ENCODE measurements at places on chromosomes 13 and 19.
A peak's percentile ranks its signal among the peaks of the same experiment; 100 is the strongest.

DNA sequence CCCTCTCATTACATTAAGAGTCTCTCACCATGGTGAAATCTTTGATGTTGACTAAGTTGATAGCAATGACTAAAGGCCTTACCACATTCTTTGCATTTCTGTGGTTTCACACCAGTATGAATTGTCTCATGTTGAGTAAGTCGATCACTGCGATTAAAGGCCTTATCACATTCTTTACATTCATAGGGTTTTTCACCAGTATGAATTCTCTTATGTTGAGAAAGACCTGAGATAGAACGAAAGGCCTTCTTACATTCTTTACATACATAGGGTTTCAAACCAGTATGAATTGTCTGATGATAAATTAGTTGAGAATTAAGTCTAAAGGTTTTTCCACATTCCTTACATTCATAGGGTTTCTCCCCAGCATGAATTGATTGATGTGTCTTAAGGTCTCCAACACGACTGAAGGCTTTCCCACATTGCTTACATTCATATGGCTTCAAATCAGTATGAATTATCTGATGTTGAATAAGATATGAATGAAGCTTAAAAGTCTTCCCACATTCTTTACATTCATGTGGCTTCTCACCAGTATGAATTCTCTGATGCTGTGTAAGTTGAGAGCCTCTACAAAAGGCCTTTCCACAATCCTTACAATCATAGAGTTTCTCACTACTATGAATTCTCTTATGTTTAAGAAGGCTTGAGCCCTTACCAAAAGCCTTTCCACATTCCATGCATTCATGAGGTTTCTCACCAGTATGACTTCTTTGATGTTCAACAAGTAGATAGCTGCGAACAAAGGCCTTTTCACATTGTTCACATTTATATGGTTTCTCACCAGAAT lies 45.6 kb downstream of the ZNF283 start:
- DNase-seq = no peak

GRCh38 chr13:67071918-67072598 lies 158.1 kb downstream of the PCDH9 start:
- no peak for DNase-seq

DNA sequence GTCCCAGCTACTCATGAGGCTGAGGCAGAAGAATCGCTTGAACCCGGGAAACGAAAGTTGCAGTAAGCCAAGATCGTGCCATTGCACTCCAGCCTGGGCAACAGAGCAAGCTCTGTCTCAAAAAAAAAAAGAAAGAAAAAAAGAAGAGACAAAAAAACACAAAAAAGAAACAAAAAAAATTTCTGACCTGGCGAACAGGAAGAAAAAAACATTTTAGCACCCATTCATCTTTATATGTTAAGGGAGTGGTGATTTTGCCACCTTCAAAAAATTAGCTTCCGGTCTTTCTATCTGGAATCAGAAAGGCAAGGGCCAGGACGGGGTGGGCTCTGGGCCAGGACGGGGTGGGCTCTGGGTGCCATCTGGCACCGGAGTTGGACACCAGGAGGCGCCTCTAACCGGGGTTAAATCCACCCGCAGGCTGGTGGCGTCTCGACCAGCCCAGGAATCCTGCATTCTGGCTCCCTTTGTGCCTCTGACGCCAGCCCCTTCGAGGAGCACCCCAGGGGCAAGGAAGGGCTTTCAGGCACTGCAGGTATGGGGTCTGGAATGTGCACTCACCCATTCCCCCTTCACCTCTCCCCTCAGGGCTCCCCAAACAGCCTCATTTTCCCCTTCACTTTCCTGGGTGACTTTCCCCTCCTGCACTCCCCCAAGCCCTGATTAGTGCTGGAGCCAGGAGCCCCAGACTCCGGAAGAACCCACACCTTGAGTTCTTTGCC lies 10.4 kb upstream of the ZSWIM4 start:
- DNase-seq = peak; percentile 72

GRCh38 chr13:46855166-46855565 lies 41.7 kb downstream of the HTR2A start:
- no peak for DNase-seq

- DNase-seq = no peak
Observed at GRCh38 chr13:40653527-40654318, 12.7 kb downstream of the FOXO1 start.

GRCh38 chr19:45884682-45885555 lies 1.0 kb downstream of the IRF2BP1 start:
- peak; percentile 24 for DNase-seq

DNA sequence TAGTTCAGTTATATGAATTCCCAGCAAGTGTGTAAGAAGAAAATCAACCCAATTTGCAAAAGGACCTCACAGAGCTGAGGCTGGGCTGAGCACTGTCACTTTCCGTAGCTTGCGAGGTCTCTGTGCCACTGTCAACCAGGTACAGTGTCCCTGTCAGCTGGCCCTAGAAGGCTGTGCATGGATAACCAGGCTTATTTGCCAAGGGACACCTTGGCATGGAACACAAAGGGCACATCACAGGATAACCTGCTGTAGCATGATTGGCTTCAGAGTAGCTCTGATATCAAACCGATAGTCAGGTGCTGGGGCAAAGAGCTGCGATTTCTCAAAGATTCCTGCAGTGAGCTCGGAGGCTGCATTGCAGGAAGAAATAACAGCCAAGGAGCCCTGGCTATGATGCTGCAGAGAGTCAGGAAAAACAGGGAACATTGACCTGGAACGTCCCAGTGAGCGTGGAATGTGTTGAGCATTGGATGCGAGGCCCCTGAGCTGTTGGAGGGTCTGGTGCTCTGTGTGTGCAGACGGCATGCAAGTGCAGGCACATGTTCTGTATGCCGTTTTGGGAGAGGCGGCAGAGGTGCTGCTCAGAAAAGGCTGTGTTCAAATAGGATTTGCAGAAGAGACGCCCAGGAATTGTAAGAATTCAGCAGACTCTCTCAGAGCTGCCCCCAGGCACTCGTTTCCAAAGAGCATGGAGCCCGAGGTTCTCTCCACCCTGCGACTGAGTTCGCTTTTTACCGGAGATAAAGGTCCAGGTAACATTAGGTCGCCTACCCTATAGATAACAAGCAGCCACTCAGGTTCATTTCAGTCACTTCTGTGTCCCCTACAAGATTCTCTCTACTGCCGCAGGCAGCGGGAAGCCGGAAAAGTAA lies 213.5 kb upstream of the IRS2 start:
- no peak for DNase-seq

DNA sequence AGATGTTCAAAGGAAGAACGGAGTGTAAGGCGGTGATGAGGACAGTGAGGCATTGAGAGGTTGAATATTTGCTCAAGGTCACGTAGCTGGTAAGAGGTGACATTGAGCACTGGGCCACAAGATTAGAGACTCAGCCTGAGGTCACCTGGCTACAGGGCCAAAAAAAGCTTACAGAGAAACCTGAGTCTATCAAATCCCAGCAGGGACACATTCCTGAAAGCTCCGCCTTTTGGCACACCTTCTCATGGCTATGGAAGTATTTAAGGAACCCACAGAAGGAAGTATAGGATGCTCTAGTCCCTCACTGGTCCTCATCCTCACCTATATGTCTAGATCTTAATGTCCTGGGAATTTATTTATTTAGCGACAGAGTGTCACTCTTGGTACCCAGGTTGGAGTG lies 17.4 kb downstream of the ZNF586 start:
- no peak for DNase-seq

DNA sequence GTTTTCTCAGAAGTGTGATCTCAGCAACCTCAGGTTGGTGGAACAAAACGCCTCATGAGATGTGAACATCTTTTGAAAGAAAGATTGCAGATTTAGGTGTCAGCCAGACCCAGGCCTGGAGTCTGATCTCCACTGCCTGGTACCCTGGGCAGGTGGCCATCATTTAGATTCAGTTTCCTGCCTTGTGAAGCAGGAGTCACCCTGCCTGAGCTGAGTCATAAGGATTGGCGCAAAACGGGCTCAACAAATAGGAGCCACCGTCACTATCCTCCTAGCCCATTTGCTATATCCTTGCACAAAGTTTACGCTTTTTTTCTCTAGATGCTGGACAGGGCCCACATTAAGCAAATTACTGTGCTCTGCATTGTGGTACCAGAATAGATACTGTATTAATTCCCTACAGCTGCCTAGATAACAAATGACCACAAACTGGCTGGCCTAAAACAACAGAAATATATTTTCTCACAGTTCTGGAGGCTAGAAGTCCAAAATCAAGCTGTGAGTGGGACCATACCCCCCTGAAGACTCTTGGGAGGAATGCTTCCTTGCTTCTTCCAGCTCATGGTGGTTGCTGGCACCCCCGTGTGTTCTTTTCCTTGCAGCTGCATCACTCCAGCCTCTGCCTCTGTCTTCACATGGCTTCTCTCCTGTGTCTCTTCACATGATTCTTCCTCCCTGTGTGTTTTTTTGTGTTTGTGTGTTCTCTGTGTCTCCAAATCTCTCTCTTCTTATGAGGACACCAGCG lies 38.2 kb downstream of the TNFSF11 start:
- DNase-seq = no peak

- DNase-seq = no peak
Observed at GRCh38 chr19:16154557-16154956, 11.1 kb downstream of the HSH2D start.

- no peak for DNase-seq
Observed at GRCh38 chr19:31883296-31883990, 462.0 kb upstream of the ZNF507 start.

GRCh38 chr13:27636589-27637288 lies 15.0 kb downstream of the POLR1D start:
- no peak for DNase-seq

DNA sequence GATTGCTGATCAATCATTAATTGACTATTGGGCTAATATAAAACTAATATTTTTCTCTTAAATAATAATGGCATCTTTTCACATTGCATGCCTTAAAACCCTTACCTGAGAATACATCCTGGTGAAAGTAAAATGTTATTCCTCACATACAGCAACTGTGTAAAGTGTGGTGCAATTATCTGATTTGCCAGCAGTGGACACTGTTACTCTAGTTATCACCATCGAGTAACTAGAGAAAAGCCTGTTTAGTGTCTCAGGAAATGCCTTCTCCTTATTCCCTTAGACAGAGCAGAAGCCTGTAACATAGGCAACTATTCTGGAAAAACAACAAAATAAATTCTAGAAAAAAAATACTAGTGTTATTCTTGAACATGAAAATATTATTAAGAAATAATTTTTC lies 459.8 kb downstream of the FGF14 start:
- DNase-seq = no peak

DNA sequence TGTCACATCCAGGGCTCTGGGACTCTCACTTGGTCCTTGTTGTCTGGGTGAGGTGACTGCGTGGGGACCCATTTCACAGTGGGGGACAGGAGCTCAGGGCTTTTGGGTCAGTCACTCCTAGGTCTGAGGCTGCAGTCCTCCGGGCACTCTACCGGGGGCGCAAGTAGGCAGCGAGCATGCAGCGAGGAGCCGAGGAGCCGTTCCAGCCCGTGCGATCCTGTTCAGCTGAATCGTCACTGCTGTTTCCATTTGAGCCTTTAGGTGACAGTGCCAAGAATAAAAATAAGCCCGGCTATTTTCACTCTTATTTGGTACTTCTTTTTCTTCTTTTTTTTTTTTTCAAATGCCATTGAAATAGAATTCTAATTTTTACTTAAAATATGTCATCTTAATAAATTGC lies 126.5 kb downstream of the ZNF536 start:
- peak; percentile 39 for DNase-seq

DNA sequence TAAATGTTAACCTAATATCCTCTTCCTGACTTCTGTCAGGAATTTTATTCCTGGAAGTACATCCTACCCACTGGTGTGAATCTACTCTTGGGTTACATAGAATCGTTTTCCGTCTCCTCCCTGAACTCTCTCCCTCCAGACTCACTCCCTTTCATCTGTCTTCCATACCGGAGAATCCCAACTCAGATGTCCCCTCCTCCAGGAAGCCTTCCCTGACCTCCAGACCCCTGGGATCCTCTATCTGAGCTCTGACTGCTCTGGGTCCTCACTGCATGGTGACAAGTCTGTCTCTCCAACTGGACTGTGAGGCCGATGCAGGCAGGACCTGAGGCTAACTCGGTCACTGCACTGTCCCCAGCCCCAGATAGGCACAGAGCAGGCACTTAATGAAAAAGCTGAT lies 24.6 kb downstream of the OPA3 start:
- peak; percentile 2 for DNase-seq

GRCh38 chr13:20503088-20504083 lies 22.3 kb downstream of the CRYL1 start:
- DNase-seq = no peak

DNA sequence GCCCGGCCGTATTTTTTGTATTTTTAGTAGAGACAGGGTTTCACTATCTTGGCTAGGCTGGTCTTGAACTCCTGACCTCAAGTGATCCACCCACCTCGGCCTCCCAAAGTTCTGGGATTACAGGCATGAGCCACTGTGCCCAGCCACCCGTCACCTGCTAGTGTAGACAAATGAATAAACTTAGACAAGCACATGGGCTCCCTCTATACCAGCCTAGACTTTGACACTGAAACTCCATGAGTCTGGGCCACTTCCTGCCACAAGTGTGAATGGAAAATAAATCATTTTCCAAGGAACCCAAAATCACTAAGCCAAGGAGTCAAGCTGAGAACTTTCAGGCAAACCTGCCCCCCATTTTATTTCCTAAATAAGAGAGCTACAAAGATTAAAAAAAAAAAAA lies 27.0 kb upstream of the TPT1 start:
- no peak for DNase-seq

GRCh38 chr13:91115776-91116175 lies 231.7 kb upstream of the MIR17HG start:
- no peak for DNase-seq

GRCh38 chr19:14520543-14520942 lies 2.3 kb upstream of the DNAJB1 start:
- DNase-seq = no peak

All from HEK293T (cell line).